ENCODE measurements at places on chromosomes 12 and 14.

DNA sequence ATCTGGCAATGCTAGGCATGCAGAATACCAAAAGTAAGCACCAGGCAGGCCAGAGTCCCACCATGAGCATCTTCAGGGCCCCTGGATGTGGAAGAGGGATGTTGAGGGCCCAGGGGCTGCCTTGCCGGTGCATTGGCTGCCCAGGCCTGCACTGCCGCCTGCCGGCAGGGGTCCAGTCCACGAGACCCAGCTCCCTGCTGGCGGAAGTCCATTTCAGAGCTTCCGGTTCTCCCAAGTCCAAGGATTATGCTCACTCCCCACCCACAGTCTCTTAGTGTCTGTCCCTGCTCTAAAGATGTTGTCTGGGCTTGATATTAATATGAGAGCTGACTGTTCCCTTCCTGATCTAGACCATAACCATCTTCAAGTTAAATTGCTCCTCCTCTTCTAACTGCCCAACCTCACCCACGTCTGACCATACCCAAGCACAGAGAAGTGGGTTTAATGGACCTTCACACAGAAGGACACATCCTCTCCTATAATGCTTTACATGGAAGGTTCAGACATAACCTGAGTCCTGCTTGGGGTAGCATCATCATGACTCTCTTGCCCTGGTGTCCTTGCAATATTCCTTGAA lies 117.4 kb downstream of the DAD1 start:
- no peak overlapping the region for H3K27ac ChIP-seq
- DNase-seq, result no peak
- H3K4me3 ChIP-seq, result no peak overlapping the region
- no peaks in the 10 kb centered on the region for H3K27me3 ChIP-seq
- H3K4me1 ChIP-seq, result peaks cover 30% of the 10 kb centered on the region

DNA sequence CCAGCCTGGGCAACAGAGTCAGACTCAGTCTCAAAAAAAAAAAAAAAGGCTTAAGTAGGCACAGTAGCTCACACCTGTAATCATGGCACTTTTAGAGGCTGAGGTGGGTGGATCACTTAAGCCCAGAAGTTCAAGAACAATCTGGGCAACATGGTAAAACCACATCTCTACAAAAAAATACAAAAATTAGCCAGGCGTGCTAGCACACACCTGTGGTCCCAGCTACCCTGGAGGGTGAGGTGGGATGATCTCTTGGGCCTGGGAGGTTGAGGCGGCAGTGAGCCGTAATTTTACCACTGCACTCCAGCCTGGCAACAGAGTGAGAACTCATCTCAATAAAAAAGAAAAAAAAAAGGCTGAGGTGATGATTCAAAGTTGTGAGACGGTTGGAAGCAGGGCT lies 9.1 kb upstream of the RESF1 start:
- DNase-seq, result no peak
- H3K4me1 ChIP-seq, result peaks cover 5% of the 10 kb centered on the region
- no peaks in the 10 kb centered on the region for H3K27me3 ChIP-seq
- no peak overlapping the region for H3K4me3 ChIP-seq
- no peak overlapping the region for H3K27ac ChIP-seq
- no peaks in the 10 kb centered on the region for H3K36me3 ChIP-seq

DNA sequence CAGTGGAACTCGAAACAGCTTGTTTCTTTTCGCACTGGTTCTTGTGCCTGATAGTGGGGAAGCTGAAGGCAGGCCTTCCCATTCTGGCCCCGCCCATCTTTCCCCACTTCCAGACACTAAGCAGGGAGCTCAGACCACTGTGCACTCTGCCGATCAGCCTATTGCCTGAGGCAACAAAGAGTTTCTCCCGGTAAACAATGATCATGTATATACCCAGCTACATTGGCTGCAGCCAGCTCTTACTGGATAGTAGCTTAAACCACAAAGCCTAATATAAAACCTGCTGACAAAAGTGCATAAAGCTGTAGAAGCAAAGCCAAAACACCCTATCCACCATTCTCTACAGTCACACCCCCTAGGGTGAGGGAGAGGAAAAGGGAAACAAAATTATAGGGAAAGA lies 24.7 kb upstream of the GLIPR1 start:
- H3K36me3 ChIP-seq, result no peaks in the 10 kb centered on the region
- H3K4me1 ChIP-seq, result no peaks in the 10 kb centered on the region
- no peak for DNase-seq
- H3K27ac ChIP-seq, result no peak overlapping the region

DNA sequence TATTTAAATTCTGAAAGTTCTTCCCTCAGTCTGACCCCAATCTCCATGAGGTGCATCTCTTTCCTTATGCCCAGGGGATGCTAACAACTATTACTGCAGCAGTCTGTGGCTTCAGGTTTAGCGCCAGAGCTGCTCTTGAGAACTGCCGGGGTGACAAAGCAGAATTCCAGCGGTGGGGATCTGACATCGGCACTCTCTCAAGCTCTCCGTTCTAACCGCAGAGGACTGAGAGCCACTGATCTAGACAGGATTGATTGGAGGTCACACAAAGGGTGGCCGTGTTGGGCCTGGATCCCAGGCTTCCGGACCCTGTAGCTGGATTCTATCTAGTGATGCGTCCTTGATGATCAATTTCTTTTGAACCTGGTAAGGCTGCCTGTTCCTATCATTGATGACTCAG lies 155.6 kb upstream of the TMEM132C start:
- no peak overlapping the region for H3K27ac ChIP-seq
- no peaks in the 10 kb centered on the region for H3K36me3 ChIP-seq
- no peaks in the 10 kb centered on the region for H3K4me1 ChIP-seq
- no peaks in the 10 kb centered on the region for H3K27me3 ChIP-seq
- no peak for DNase-seq

DNA sequence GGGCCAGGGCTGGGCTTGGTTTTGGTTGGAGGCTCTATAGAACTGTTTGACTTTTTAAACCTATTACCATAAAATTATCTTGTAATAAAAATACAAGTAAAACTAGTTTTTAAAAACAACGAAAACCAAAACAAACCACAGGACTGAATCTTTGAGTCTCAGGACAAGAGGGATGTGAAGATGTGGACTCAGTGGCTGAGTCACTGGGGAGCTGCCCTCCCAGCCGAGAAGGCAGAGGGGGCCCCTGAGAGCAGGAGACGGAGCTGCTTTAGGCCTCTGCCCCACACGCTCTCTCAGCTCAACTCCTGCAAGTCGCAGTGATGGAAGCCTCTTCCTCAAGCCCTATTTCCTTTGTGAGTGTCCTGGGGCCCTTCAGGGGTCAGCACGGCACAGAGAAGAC lies 59.0 kb downstream of the CDC42BPB start:
- H3K36me3 ChIP-seq, result peaks cover 5% of the 10 kb centered on the region
- no peaks in the 10 kb centered on the region for H3K27me3 ChIP-seq

DNA sequence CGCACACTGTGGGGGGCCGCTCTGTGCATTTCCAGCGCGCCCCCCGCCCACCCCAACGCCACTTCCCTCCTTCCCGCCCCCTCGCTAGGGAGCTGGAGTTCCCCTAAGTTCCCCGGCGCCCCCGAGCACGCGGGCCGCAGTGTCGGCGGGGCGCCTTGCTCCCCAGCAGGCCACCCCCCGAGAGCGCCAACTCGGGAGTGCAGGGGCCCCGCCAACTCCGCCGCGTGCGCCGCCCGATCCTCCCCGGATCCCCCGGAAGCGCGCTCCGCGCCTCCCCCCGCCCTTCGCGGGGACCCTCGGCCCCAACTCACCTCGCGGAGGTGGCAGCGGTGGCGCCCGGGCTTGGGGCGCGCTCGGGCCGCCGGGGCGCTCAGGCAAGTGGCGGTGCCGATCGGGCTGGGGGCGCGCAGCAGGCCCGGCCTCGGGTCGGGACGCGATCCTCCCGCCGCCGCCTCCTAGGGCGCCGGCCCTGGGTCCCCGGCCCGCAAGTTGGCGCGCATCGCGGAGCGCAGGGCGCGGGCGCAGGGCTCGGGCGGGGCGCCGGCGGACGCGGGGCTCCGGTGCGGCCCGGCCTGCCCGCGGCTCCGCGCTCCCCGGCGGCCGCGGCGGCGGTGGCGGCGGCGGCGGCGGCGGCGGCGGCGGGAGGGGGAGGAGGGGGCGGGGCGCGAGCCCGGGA lies at the start of gene NCOR2:
Gene NCOR2 (minus strand): TSS at position 616 of the 676 bp plus-strand sequence. CDS start 72,361 bp downstream, outside the sequence.
- H3K36me3 ChIP-seq, result no peaks in the 10 kb centered on the region
- H3K4me1 ChIP-seq, result peaks cover 61% of the 10 kb centered on the region
- peak within 1 kb of the TSS; percentile 99 for H3K4me3 ChIP-seq
- H3K27me3 ChIP-seq, result no peaks in the 10 kb centered on the region

DNA sequence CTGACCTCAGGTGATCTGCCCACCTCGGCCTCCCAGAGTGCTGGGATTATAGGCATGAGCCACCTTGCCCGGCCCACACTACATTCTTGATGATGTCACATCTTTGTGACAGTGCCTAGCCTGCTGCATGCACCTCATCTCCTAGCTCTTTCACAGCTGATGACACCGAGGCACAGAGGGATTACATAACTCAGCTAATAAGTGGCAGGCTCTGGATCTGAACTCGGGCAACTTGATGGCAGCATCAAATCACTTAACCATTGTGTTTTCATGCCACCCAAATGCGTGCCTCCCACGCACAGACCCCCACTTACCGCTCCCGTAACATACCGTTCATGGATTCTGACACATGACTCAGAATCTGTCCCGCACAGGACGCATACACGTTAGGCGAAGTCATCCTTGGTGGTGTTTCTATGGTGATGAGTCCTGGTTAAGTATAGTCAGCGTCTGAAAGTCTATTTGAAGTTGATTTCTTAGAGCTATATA lies 7.4 kb downstream of the TMEM120B start:
- H3K4me3 ChIP-seq, result no peak overlapping the region
- H3K27me3 ChIP-seq, result no peaks in the 10 kb centered on the region
- no peaks in the 10 kb centered on the region for H3K36me3 ChIP-seq
- DNase-seq, result no peak
- peaks cover 11% of the 10 kb centered on the region for H3K4me1 ChIP-seq

DNA sequence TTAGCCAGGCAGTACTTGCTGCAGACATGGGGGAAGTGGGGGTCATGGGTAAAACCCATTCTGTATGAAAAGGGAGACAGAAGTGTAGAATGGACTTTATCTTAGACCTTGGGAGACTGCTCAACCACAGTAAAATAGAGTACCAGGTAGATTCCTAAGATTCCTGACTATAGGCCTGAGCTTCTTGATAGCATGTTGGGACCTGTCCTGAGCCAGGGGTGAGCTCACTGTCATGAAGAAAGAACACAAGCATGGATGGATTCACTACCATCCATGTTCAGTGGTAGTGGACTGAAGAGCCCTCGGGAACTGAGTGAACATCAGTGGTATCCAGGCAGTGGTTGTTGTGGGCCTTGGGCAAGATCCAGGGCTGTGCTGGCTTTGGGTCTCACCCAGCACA lies 1003.8 kb downstream of the TMTC2 start:
- no peaks in the 10 kb centered on the region for H3K36me3 ChIP-seq
- no peaks in the 10 kb centered on the region for H3K4me1 ChIP-seq
- H3K4me3 ChIP-seq, result no peak overlapping the region
- H3K27me3 ChIP-seq, result no peaks in the 10 kb centered on the region

- no peak for DNase-seq
- H3K4me1 ChIP-seq, result peaks cover 18% of the 10 kb centered on the region
- H3K27me3 ChIP-seq, result no peaks in the 10 kb centered on the region
- no peaks in the 10 kb centered on the region for H3K36me3 ChIP-seq
- H3K27ac ChIP-seq, result peak overlapping the region; percentile 92
Measured at GRCh38 chr14:23005451-23006187, 4.3 kb downstream of the C14orf93 start.

DNA sequence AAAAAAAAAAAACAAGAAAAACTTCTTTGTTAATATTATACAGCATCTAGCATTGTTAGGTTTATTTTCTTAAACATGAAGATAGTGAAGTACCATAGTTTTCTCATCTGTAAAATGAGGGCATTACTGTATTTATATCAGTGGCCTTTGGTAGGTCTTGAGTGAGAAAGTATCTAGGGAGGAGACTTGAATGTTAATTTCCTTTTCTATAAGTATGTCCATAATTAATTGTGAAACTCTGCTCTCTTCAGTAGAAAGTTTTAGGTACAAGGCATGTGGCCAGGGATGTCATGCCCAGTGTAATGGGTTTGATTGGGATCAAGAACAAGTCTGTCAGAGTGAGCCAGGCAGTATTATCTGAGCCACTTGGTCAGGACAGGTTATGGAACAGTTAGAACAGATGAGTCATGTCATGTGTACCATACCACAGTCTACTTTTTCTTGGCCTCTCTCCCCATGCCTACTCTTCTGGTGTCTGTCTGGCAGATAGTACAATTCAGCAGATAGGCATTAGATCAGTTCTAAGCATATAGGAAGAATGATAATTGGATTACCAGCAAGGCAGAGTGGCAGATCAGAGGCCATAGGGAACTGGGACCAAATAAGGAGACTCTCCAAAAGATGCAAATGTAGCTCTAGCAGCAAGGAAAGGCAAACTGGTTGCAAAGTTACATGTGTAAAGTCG lies 30.4 kb downstream of the FBXO34 start:
- no peaks in the 10 kb centered on the region for H3K36me3 ChIP-seq
- DNase-seq, result no peak
- H3K27me3 ChIP-seq, result no peaks in the 10 kb centered on the region

DNA sequence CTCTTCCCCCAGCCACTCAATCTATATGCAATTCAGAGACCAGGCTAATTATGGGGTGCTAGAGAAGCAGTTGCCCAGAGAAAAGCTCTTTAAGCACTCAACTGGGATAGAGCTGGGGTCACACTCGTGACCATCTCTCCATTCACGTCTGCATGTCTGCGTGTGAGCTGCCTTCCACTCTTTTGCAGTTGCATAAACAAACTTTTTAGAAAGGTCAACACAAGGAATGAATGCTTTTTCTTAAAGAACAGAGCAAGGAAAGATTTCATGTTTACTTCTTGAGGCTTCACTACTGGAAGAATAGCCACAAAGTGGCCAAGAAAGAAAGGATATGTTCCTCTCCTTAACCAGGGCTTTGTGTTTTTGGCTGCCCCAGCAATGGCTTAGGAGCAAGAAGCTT lies 151.1 kb downstream of the SAMD4A start:
- DNase-seq, result no peak
- no peak overlapping the region for H3K4me3 ChIP-seq
- no peaks in the 10 kb centered on the region for H3K36me3 ChIP-seq
- H3K27ac ChIP-seq, result peak overlapping the region; percentile 46
- H3K4me1 ChIP-seq, result peaks cover 33% of the 10 kb centered on the region

DNA sequence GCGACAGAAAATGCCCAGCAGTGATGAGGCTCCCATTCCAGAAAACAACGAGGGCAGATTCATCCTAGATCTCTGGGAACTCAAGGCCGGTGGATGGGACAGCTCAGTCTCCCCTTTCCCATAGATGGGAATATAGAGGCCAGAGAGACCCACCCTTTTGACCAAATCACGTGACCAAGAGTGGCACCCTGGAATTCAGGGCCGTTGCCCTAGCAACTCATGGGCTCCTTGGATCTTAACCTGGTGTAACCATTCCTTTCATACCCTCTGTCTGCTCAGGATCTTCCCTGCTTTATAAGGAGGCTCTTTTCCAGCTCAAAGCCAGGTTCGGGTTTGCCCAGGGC lies 8.4 kb upstream of the LRTM2 start:
- H3K27ac ChIP-seq, result peak overlapping the region; percentile 20
- no peaks in the 10 kb centered on the region for H3K4me1 ChIP-seq
- no peaks in the 10 kb centered on the region for H3K36me3 ChIP-seq
- no peak for DNase-seq

GRCh38 chr12:109449845-109450532 lies 27.1 kb downstream of the KCTD10 start:
- H3K36me3 ChIP-seq, result no peaks in the 10 kb centered on the region
- H3K27ac ChIP-seq, result no peak overlapping the region
- H3K4me1 ChIP-seq, result peaks cover 37% of the 10 kb centered on the region
- H3K4me3 ChIP-seq, result no peak overlapping the region
- DNase-seq, result no peak

Measured in vagina (tissue), 2 donors.